ENCODE measurements at places on chromosomes 12 and 14.

DNA sequence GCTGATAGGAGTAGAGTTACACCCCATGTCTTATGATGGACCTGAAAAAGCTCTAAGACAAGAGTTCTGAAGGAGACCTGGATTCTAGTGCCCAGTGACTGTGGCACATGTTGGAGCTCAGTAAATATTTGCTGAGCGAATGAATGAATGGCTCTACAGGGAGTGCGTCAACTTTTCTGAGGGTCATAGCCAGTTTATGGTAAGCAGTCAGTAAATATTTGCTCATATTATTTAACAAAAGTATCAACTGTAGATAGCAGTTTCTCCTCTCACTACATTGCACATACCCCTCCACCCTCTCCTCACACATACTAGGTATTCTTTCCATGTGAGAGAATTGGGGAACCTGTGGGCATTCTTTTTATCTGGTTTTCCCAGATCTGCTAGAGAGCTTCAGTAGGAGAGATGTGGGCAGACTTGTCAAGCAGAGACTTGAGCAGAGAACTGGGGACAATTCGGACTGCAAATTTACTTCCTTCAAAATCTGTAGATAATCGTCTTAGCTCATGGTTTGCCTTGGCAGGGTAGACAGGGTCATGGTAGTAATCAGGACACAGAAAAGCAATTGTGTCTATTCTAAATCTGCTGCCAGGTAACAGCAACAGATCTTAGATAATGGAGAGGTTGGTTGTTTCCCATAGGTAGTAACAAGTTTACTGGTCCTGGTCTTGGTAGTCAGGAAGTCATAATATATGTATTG lies 5.7 kb downstream of the SLC4A8 start:
- no peak for DNase-seq

- DNase-seq, result peak; percentile 82
Measured at GRCh38 chr12:93302331-93303229, 75.1 kb upstream of the NUDT4 start.

GRCh38 chr12:84619053-84619571 lies 293.5 kb downstream of the SLC6A15 start:
- no peak for DNase-seq

GRCh38 chr14:97280526-97280925 lies 483.3 kb downstream of the VRK1 start:
- DNase-seq, result no peak

DNA sequence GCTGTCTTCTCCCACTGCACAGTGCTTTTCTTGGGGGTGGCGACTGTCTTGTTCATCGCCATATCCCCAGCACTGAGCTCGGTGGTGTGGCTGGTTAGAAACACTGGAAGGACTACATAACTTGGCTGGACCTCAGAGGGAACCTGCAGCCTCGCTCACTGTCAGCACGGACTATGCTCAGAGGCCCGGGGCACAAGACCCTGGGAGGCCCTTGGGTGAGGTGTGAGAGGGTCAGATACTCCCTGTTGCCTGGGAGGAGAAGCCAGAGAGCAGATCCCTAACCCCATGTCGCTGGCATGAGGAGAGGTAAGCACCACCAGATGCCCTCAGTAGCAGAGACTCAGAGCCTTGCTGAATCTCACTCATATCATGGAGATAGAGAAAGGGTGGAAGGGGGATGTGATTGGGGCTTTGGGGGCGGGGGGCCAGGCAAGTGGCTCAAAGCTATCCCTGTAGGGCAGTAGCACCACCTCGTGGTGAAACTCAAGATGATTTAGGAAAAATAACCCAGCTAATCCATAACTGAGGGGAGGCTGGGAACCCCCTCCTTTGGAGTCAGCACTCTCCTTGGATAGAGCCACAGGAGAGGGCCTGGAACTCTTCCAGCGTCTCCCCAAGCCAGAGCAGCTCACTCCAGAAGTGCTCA lies 18.7 kb upstream of the HDAC7 start:
- no peak for DNase-seq

DNA sequence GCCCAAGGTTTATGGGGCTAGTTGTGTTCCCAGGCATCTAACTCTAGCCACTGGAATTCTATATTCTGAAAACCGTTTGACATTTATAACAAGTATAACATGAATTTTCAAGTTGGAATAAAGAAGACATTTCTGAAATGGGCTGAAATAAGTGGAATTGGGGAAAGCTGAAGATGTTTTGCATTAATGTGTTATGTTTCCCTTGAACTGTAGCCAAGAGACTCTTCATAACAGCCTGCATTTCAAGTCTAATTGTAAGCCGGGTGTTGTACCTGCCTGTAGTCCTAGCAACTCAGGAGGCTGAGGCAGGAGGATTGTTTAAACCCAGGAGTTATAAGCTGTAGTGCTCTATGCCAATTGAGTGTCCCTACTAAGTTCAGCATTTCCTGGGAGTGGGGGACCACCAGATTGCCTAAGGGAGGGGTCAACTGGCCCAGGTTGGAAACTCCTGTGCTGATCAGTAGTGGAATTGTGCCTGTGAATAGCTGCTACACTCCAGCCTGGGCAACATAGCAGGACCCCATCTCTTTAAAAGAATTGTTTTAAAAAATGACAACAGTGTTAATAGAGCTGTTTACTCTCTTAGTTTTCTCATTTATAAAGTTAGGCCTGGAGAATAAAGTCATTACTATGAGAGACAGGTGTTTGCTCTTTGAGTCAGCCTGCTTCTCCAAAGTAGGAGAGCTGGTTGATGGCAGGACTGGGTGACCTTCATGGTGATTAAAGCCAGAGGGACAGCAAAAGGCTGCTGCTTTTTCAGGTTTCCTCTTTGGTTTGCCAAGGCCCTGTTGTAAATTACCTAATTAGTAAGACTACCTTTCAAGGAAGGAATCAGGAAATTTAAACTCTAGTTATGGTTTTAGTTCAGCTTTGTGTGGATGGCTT lies 483.6 kb upstream of the RGS6 start:
- no peak for DNase-seq

- DNase-seq, result no peak
Measured at GRCh38 chr12:53754633-53755264, 3.0 kb upstream of the CISTR start.

DNA sequence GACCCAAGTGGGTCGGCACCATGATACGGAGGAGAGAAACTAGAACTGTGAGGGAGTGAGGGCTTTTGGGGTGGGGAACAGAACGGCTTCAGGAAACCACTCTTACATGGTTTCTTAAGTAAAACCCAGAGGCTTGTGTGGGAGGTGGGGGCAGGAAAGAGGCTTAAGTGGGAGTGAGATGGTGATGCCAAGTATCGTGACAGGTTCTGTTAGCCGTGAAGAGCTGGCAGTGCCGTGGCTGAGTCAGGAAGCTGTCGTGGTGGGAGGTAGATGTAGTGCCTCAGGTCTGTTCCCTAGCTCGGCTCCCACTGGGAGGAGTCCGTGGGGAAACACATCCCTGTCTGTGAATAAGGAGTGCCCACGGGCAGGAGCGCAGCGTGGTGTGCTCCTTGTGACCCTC lies 185.8 kb upstream of the FKBP4 start:
- DNase-seq, result no peak

- DNase-seq, result no peak
Measured at GRCh38 chr14:80095623-80096022, 115.7 kb downstream of the DIO2 start.

- DNase-seq, result no peak
Measured at GRCh38 chr14:104240434-104241157, 102.2 kb downstream of the KIF26A start.

DNA sequence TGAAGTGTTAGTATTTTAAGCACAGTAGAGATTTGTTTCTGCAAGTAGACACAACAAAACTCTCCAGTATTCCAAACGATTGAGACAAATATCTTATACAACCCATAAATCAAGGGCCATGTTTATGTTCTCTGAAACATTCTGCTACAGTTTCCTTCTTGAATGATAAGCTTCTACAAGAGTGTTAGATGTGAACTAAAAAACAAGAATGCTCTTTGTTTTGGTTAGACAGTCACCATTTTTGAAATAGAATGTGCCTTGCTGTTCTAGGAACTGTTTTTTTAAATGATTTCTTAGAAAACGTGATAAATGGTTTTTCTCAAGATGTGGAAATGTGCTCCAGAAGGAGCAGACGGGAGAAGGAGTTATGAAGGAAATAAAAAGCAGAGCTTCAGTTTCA lies 1656.3 kb upstream of the FLRT2 start:
- no peak for DNase-seq

GRCh38 chr12:92162079-92162478 lies 16.4 kb upstream of the BTG1 start:
- DNase-seq, result no peak

DNA sequence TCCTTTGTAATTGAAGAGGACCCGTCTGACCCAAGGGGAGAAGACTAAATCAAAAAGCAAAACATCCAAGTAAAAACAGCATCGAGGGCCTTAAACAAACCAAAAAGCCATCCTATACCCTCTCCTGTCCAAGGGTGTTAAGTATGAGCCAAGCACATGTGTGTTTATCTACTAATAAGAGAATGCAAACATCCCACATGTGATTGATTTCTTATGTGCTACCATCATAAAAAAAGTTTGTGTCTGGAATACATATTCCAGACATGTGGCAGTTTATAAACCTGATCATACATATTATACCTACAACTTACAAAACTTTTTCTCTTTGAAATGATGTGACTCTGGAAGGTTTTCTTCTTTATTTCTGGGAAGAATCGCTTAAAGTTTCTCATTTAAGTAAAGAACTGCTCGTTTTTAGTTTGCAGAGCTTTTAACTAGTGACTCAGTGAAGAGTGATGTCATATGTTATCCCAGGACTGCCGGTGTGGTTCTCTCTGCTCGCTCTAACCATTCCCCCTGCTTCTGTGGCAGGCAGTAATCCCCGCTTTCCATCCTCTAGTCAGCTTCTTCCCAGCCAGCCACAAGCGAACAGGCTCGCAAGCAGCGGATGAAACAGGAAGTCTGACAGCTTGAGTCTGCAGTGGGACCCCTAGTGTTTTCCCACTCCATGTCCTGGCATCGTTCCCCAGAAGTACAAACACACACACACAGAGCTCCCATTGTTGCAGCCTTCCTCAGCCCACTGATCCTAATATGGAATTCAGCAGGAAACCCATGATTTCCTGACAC lies 431 bp upstream of the RHOJ start:
- DNase-seq, result peak; percentile 91

DNA sequence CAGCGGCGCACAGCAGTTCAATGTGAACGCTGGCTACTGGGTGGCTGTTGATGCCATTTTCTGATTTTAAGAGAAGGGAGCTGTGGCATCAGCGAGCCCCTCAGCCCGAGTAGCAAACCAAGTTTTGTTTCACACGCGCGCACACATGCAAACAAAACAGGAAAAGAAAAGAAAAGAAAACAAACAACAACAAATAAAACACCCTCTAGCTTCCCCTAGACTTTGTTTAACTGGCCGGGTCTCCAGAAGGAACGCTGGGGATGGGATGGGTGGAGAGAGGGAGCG lies 540 bp downstream of the PAX9 start:
- no peak for DNase-seq

- no peak for DNase-seq
Measured at GRCh38 chr14:36816481-36816880, 154.8 kb downstream of the PAX9 start.

DNA sequence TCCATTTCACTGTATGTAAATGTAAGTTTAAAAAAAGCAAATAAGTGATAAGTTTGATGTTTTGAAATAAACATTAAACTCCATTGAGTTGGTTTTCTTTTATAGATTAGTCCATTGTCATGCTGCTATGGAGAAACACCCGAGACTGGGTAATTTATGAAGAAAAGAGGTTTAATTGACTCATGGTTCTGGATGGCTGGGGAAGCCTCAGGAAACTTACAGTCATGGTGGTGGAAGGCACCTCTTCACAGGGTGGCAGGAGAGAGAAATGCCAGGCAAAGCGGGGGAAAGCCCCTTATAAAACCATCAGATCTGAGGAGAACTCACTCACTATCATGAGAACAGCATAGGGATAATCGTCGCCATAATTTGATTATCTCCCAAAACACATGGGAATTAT lies 48.4 kb upstream of the OXA1L start:
- no peak for DNase-seq

DNA sequence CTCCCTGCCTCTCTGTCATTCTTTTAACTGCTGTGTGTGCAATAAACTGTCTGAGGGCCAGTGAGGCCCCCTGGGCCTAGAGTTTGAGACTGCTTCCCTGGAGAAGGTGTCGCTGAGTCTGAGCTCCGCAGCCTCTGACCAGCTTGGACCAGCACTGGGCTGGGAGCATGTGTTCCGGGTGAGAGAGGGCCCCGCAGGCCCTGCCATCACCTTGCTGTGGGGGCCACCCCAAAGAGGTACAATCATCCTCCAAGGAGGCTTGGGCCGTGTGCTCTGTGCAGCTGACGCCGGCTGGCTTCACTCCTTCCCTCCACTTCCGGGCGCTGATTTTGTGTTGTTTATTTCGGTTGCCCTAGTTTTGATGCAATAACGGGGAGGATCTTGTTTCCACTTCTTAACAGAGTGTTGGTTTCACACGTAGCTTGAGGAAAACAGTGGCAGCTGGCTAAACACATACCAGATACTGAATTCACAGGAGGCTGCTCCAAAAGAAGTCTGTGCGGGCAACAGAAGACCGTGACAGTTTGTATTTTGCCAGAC lies 121.6 kb downstream of the TMEM132C start:
- DNase-seq, result no peak

DNA sequence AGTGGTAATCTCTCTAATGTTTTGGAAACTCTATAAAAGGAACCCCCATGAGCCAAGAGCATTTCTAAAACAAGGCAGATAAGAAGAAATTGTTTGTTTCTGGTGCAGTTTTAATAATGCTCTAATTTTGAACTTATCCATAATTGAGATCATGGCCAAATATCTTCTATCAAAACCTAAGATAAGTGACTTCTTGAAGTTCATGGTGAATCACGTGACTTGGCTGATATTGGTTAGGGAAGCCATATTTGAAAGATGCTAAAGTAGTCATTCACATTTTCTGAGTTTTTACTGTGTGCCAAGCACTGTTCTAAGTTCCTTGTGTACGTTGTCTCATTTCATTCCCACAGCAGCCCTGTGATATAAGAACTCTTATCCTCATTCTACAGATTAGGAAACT lies 157.9 kb downstream of the KICS2 start:
- no peak for DNase-seq

DNA sequence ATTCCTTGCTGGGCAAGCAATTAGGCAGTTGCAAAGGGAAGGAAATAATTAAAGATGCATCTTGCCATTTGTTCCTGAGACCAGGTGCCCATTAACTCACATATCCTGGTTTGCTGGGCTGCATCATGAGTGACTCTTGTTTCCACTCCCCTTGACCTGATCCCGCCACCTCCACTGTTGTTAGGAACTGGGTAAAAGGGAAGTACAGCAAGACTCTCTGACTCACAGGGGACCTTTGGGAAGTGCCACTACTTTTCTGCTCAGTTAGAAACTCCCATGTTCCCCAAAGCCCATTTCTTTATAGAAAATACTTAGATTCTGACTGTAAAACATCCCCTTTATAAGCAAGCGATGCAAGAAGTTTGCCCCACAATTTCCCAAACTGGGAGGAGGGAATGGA lies 186.0 kb upstream of the BCL2L14 start:
- DNase-seq, result peak; percentile 20

All from skeletal muscle cell (primary cell).